ENCODE measurements at places on chromosomes 4 and X. TPM values are rescaled to one million over a fixed set of nuclear protein-coding genes. Genes with fewer than 3 reads are reported as not detected.

Gene SMARCA5
- 25.9 TPM for polyA plus RNA-seq

Gene HSFX4
- polyA plus RNA-seq = not detected

Gene NKX3-2
- 0.17 TPM for polyA plus RNA-seq

Gene SLC2A9
- 41.5 TPM for polyA plus RNA-seq

Gene UGT2A3
- polyA plus RNA-seq = 27.1 TPM

Gene NXF2
- not detected for polyA plus RNA-seq

Gene RASL11B
- 45.9 TPM for polyA plus RNA-seq

Gene PARM1
- polyA plus RNA-seq = 42.9 TPM

DNA sequence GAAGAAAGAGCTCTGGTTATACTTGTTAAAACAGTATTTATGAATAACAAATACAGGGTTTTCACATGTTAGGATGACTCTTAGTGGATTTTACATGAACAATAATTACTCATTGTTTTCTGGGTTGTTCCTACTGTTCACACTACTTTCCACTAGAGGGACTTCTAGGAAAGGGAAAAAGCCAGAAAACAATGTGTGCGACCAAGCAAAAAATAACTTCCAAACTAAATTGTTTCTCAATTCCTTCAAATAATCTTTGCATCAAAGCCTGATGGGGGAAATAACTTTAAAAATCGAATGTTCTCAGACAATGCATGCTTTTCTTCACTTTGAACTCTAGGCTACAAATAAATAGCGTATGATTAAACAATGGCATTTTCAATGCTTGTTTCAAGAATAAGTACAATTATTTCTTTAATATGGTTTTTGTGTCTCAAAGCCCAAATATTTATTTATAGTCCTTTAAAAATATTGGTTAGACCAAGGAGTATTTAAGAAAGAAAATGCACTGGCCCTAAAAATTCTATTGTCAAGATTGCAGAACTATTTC is 72.1 kb upstream of the ETNPPL start:
- peak; percentile 82 for DNase-seq

- DNase-seq = peak; percentile 66
Measured at GRCh38 chr4:87117732-87118075, 102.7 kb downstream of the KLHL8 start.

DNA sequence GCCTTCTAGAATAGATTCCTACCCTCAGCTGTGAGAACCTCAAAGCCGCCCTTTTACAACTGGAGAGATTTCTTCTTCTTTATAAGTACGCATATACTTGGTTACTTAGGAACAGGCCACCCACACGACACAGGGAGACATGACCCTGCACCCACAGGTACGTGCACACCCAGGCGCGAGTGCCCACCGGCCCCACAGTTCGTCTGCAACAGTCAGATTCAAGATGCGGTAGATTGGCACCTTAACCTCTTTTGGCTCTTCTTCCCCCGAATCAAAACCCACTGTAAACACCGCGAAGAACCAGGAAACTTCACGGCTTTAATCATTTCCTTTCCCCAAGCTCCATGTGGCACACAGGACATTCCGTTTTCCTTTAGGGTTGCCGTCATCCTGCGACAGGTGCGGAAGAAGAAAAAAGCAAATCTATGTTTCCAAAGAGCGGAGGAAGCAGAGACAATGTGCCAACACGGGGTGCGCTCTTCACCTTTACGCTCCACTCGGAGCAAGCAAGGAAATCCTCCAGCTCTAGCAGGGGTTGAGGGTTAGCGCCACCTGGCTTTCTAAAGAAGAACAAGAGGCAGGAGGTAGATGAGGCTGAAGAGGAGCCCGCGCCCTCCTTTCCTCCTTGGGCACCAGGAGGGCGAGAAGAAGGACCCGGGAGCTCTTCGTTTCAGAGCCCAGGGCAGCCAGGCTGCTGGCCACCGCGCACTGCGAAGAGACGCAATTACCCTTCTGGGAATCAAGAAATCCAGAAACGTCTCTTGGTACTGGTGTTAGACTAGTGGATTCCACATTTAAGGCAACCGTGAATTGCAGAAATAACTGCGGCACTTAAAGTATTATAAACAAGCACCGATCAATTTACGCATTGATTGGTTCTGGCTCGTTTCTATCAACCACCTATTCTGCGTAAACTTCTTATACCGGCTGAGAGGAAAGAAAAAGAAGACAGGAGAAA is 35.7 kb downstream of the HAND2 start:
- DNase-seq = peak; percentile 69

- DNase-seq = no peak
Measured at GRCh38 chrX:115939636-115940160, 230.8 kb upstream of the AGTR2 start.

DNA sequence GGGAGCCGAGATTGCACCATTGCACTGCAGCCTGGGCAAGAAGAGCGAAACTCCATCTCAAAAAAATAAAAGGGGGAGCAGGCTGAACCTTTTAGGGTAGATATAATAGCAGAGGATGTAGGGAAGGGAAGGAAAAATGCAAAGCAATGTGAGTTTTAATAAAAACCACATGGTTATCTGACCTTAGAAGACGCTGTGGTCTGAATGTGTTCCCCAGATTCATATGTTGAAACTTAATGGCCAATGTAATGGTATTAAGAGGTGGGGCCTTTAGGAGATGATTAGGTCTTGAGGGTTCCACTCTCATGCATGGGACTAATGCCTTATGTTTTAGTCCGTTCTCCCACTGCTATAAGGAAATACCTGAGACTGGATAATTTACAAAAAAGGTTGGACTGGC is 114.1 kb upstream of the STX18 start:
- DNase-seq = no peak

GRCh38 chr4:52876069-52876468 is 14.0 kb downstream of the RASL11B start:
- DNase-seq = no peak

- DNase-seq = no peak
Measured at GRCh38 chr4:181281451-181281850, 961.8 kb upstream of the TENM3 start.

GRCh38 chrX:129678614-129679195 is 23.9 kb upstream of the APLN start:
- no peak for DNase-seq

DNA sequence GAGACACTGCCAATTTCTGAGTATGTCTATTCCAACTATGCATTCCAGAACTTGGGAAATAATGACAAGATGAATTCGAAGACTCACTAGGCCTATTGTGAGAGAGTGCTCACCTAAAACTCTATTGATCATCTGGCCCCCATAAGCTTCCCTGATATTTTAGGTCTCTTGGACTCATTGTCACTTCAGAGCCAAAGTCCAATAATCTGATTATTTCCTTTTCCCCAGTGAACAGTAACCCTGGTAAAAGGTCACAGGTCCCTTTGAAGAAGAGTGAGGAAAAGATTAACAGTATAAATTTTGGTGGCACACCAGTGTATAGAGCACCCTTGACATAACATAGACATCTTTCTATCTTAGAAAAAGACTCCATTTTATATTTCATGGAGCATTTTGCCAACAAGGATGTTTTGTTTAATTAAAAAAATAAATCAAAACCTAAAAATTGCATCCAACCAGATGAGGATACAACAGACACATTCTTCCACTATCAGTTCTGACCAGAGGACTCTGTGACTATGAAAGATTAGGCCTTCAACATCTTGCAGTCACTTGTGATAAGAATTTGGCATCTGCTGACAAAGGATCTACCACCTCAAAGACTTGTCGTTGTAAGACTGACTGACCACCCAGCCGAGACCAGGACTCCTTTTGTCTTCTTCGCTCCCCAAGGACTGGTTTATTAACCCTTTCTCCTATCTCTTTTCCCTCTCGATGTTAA is 191.9 kb downstream of the MAB21L2 start:
- no peak for DNase-seq

GRCh38 chr4:128286474-128287058 is 1.0 kb downstream of the PGRMC2 start:
- DNase-seq = peak; percentile 69

Measured in kidney (tissue), 22 donors.